ENCODE measurements at places on chromosomes 1 and 21.

DNA sequence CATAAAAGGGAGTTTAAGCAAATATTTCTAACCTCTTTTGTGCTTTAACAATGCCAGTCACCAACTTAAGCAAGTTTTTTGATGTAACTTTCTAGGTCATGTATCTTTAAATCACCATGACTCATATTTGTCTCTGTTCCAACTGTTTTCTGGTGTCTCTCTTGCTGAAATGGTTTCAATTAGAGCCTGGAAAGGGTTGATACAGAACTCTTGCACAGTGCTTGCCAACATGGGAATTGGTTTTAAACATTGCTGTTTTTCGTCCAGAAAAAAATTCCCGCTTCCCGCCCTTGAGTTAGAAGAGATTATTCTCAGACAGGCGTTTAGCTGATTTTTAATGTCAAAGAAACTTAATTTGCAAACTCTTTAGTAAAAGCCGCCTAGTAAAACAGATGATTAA is 46.4 kb upstream of the SLC22A15 start:
- DNase-seq, result no peak

- no peak for DNase-seq
Observed at GRCh38 chr1:53697721-53698383, 41.1 kb downstream of the GLIS1 start.

DNA sequence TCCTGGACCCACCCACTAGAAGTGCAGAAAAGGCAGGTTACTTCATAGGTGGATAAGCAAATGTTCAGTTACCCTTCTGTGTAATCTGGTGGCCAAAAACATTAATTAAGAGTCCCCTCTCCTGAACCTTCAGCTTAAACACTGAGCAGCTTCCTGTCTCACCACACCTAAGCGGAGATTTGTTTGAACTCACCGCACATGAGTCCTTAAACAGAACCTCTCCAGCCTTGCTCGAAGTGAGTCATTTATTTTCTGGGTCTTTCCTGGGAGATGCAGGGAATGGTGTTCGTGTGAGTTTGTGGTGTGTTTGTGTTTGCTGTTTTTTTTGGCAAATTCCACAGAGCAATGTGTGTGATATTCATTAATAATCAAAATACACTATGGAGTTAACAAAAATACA is 7.6 kb upstream of the FNBP1L start:
- no peak for DNase-seq

GRCh38 chr1:22607154-22607553 is 29.3 kb upstream of the C1QA start:
- DNase-seq, result no peak

DNA sequence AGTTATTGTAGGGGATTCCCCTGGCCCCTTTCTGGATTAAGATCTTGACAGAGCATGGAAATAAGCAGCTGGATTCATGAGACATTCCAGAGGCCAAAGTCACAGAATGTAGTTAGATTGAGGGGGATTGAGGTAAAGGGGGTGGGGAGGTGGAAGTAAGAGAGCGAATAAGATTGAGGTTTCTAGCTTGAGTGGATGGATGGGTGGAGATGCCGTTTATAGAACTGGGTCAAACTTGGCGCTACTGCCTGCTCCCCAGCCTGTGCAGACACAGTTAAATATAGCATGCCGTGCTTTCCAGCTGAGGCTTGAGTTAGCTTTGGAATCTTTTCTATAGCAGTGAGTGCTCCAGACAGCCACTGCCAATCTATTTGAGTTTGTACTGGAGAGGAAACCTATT is 85.7 kb downstream of the DYRK1A start:
- DNase-seq, result peak; percentile 47

DNA sequence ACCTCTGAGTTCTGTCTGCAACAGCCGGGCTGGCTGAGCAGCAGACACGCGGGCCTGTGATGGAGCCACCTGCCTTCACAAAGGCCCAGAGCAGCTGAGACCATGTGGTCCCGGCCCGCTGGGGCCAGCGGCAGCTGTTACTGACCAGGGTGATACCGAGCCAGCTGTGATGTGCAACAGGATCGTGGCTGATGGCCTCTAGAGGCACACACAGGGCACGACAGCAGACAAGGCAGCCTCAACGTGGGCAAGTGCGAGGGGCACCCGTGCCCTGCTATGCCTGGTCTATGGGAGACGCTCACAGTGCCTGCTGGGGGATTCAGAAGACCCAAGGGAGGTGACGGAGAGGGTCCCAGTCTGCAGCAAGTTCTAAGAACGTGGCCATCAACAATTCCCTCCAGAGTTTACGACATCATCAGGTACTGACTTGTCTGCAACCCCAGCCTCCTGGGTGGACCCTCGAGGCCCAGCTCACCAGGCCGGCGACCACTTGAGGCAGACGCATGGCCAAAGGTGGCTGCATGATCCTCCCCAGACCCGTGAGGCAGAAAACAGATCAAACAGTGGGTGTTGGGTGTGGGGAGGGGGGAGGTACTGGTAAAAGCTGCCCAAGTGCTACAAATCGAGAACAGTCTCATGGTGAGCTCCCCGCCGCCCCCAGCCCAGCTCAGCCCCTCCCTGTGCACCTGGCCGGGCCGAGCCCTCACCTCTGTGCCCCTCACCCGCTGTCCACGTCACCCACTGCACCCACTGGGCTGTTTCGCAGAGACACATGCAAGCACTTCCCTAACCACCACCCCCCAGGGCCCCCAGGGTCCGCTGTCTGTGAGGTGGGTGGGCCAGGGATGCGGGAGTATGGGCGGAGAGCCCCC is 6.0 kb downstream of the POFUT2 start:
- no peak for DNase-seq

DNA sequence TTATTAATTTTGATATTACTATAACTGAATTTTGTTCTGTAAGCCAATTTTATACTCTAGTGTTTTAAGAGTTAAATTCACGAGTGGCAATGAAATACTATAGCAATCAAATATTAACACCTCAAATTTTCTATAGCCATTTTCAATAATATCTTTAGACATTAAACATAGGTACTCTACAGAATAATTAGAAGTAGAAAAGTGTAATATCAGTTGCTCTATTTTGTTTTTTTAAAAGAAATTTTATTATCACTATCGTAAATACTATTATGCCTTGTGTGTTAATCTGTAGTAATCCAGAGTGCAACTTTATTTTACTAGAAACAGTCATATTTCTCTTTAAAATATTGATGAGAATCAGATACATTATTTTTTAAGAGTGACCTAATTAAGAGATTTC is 691.2 kb downstream of the USP25 start:
- DNase-seq, result no peak

DNA sequence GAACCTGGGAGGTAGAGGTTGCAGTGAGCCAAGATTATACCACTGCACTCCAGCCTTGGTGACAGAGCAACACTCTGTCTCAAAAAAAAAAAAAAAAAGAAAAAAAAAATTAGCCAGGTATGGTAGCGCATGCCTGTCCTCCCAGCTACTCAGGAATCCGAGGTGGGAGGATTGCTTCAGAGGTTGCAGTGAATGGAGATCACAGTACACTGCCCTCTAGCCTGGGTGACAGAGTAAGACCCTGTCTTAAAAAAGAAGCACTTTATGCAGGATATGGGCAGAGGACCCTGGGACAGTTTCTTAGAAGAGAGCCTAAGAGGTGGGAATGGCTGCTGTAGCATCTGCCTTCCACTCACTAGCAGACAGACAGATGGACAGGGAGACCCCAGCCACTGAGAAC is 23.0 kb downstream of the IQGAP3 start:
- no peak for DNase-seq

DNA sequence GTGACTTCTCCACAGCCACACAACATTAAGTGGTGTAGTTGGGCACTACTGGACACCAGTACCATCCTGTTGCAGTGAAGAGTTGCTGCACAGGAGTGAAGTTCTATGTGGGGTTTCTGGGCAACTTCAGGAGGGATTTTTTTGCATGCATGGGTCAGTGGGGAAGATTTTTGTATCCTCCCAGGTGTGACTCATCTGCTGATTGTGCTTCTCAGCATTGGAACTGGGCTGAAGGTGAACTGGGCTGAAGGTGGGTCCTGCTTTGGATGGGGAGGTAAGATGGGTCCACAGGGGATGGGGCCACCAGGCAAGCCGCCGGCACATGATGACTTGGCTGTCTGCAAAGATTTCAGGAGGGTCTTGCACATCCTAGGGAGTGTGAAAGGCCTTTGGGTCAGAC is 2.6 kb downstream of the SERINC2 start:
- no peak for DNase-seq

DNA sequence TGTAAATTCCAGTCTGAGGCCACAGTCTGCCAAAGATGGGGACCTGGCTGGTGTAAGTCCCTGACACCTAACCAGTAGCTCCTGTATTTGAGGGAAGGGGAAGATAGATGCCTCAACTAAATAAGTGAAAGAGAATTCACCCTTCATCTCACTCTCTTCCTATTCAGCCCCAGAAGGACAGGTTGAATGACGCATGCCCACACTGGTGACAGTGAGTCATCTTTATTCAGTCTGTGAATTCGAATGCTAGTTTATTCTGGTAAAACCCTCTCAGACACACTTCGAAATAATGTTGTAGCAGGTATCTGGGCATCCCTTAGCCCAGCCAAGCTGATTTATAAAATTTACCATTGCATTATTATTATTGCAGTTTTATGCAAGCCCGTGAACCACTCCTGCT is 617.0 kb upstream of the PRMT6 start:
- DNase-seq, result peak; percentile 19

DNA sequence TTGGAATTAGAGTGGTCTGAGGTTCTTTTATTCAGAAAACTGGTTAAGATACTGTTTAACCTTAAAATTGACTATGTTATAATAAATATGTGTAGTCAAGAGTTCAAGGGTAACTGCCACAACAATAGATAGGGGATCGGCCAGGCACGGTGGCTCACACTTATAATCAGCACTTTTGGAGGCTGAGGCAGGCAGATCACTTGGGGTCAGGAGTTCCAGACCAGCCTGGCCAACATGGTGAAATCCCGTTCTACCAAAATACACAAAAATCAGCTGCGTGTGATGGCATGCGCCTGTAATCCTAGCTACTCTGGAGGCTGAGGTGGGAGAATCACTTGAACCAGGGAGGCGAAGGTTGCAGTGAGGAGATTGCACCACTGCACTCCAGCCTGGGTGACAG is 39.5 kb downstream of the PDC start:
- DNase-seq, result no peak

GRCh38 chr1:234681065-234681464 is 71.1 kb upstream of the IRF2BP2 start:
- DNase-seq, result no peak

DNA sequence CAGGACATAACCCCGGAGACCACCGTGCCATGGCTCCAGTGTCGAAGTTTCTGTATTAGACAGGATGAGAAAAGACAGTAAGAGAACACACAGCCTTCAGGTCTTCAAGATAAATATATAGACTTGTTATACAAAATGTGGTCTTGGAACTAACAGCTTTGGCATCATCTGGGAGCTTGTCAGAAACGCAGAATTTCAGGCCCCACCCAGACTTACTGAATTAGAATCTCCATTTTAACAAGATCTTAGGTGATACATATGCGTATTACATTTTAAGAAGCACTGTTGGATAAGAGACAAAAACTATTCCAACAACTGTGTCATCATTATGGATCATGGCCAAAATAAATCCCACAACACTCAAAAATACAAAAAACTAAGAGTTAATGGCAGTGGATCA is 239.3 kb downstream of the ASTN1 start:
- no peak for DNase-seq

GRCh38 chr1:147080671-147081394 is 91.4 kb downstream of the PRKAB2 start:
- DNase-seq, result no peak

GRCh38 chr1:25732821-25733220 is 67.2 kb upstream of the SELENON start:
- no peak for DNase-seq

- DNase-seq, result no peak
Observed at GRCh38 chr1:84373436-84374141, 24.7 kb upstream of the DNASE2B start.

GRCh38 chr1:15761366-15762128 is 3.0 kb downstream of the FBLIM1 start:
- no peak for DNase-seq

DNA sequence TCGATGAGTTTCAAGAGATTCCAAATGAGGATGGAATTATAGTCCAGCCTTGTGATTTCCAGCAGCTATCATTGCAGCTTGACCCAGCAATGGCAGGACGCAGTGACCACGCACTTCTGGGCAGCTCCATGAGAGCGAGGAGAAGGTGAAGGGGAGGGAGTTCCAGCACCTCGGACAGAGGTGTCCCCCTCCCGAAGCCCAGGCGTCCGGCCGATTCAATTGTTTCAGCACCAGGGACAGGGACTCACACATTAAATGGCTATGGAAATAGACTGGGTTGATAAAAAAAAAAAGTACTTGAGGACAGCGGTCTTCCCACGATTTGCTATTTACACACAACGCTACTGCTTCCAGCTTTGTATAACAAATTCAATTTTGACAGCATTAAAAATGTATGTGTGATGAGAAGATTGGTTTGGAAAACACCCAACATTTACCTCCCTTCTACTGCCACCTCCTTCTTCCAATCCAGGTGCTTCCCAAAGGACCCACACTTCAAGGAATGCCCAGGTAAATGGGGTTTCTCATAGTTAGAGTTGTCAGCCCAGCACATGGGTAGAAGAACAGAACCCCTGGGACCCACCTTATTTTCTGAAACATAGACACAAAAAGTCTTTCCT is 71.8 kb downstream of the DISP3 start:
- DNase-seq, result no peak
